Stimulated activated CD8-positive, alpha-beta memory T cell treated with anti-CD3 and anti-CD28 coated beads, Interleukin-7, amount 100 ng/mL, for 1 hour (primary cell): ENCODE measurements at places on chromosomes 12 and 14.

- no peak for DNase-seq
Observed at GRCh38 chr14:71625891-71626701, 306.1 kb upstream of the RGS6 start.

DNA sequence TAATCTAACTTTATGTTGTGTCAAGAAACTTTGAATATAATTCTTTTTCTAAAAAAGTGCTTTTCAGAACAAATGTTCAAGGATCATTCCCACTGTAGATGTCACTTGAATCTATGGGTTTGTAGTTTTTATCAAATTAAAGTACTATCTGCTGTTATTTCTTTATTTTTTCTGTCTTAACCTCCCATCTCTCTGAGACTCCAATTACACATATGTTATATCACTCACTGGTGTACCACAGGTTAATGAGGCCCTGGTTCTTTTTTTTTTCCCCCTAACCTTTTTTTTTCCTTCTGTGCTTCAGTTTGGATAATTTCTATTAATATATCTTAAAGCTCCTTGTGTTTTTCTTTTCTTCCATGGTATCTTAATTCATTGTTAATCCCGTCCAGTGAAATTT, 279.9 kb upstream of the RGS6 start:
- no peak for DNase-seq

DNA sequence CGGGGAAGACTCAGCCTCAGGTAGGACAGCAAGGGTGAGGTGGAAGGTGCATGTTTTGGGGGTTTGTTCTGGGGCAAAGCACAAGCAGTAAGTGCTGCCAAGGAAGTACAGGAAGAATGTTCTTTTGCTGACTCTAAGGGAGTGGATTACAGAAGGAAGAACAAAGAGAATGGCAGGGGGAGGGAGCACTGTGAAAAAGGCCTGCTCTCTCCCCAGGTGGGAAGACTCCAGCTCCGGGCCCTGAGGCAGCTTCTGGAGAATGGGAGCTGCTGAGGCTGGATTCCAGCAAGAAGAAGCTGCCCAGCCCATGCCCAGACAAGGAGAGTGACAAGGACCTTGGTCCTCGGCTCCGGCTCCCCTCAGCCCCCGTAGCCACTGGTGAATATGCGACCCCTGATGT, 7.0 kb upstream of the PFDN5 start:
- DNase-seq = no peak

- DNase-seq = no peak
Observed at GRCh38 chr12:85356596-85357385, 76.8 kb downstream of the ALX1 start.

GRCh38 chr12:75707983-75708382, 196.6 kb upstream of the KRR1 start:
- no peak for DNase-seq

DNA sequence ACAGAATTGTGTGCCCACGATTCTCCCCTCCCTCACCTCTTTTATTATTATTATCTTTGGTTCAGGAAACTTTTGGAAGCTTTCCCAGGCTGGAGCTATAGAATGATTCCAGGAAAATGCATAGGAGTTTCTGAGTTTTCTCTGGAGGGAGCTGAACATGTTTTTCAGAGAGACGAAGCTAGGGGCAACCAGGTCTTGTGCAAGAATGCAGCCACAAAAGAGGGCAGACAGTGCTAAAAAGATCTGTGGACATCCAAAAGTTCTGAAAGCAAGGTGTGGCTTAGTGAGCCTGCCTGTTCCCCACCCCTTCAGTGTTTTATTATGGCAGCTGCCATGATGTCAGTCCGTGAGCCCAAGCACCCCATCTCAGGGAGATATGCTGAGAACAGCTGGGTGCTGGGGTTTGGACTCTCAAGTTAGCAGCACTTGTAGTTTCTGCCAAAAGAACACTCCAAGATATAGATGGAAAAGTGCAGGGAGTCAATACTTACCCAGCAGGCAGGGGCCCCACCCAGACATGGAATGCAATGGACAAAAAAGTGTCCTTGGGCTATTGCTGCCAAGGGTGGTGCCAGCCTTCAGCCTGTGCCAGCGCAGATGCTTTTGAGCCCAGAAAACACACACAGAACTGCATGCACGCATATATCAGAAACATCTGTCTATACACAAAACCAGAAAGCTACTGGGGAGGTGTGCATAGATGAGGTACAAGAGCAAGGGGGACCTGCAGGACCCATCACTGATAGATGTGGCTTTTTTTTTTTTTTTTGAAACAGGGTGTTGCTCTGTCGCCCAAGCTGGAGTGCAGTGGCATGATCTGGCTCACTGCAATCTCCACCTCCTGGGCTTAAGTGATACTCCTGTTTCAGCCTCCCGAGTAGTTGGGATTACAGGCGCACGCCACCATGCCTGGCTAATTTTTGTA, 17.0 kb upstream of the IRF2BPL start:
- DNase-seq = no peak

GRCh38 chr12:13941258-13942249, 39.8 kb downstream of the GRIN2B start:
- no peak for DNase-seq

- no peak for DNase-seq
Observed at GRCh38 chr14:55540847-55541773, 38.9 kb upstream of the KTN1 start.

GRCh38 chr12:52014567-52015530, 8.1 kb downstream of the TAMALIN start:
- DNase-seq = no peak

DNA sequence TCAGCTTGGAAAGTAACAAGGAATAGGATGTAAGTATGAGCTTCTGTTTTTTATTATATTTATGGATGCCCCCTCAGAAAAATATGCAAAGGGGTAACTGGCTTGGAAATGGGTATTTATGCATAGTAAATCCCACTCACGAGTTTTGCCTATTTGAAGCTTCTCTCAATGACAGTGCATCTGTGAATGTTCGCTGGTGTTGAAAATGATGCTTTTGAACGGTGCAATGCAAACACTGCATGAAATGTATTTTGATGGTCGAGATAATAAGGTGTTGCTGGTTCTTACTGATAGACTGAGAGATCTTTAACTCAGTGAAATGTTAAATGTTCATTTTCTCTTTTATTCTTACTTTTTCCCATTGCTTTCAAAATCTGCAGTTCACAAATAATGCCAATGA, 36.0 kb upstream of the PSEN1 start:
- no peak for DNase-seq

GRCh38 chr12:122834921-122835749, at the start of gene HIP1R:
TSS of gene HIP1R (plus strand) at chr12:122835457. CDS start at chr12:122835551, 94 bp downstream.
- peak; percentile 22 for DNase-seq

DNA sequence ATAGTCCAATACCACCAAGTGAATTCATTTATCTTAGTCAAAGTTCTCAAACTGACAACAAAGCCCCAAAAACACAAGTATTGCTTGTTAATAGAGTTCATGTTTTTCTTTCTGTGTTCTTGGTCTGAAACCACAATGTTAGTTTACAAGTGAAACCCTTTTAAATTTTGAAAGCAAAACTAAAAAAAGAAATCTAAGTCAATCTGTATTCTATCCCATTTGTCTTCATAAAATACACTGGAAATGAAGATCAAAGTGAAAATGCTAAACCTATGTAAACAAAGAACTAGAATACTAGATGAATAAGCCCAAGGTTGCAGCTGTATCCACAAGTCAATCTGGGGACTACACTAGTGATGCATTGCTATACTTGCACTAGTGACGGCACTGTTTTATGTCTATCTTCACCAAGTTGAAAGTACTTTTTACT, 10.4 kb downstream of the MAP4K5 start:
- DNase-seq = no peak

DNA sequence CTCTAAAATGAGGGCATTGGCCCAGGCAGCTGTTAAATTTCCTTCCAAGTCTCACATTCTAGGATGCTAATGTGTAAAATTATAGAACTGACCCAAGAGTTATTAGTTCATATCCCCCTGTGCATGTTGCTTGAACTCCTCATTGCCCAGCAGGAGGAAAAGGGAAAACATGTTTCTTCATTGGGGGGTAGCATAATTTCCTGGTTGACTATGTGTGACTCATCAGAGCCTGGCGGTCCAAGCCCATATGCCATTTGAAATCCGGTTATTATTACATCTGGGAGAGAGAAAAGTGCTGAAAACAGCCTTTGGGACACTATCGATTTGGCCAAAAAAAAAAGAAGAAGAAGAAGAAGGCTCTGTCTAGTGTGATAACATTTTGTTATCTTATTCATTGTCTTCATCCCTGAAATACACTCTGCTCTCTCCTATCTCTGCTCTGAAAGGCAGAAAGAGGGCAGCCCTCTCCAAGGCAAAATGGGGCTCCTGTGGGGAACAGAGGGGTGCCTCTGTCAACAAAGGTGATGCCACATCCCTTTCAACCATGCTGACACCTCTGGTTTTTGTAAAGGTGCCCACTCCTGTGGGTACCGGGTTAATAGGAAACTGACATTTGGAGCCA, 114.2 kb downstream of the DAD1 start:
- DNase-seq = no peak

DNA sequence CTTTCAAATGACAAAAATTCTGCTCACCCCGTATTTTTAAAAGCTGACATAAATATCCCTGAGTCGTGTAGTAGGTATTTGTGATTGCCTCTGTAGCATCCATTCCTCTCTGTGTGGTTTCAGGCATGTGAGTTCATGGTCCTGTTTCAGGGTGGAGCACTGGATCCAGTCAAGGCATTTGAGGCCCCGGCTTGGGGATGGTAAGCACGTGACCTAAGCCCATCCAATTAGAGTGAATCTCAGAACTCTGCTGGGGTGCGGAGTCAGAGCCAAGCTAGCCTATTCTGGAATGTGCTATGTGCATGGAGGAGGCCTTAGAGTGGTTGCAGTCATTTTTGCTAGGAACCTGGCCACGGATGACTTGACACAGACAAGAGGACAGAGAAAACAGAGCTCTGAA, 4.3 kb upstream of the CSRP2 start:
- DNase-seq = no peak

GRCh38 chr12:86170051-86170450, 86.1 kb downstream of the MGAT4C start:
- no peak for DNase-seq

GRCh38 chr12:76375470-76375869, 27.3 kb upstream of the BBS10 start:
- DNase-seq = no peak

DNA sequence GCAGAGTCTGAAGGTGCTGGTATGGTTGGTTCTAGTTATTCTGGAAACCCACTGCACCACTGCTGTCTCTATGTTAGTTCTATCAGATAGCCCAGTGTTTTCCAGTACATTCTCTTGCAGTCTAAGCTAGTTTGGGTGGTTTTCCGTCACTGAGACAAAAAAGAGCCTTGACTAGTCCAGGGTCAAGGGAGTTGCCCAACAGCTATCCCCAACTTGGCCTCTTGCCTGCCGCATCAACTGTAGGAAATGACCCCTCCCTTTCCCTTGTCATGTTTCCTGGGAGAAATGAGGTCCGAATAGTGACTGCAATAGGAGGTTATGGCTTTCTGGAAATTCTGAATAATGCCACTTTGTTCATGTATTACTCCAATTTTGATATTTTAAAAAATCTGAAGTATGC, 160.4 kb downstream of the EFCAB11 start:
- DNase-seq = no peak

- no peak for DNase-seq
Observed at GRCh38 chr12:52010152-52010622, 3.4 kb downstream of the TAMALIN start.
